Activated T-helper 2 cell treated with anti-CD3 and anti-CD28 coated beads, Interferon-gamma antibody, Interleukin-2, Interleukin-4, amounts not matched to agents 10 μg/mL and 5 μg/mL and 100 μg/mL, durations not matched to agents 14 hours and 24 hours and 36 hours (primary cell): ENCODE measurements at places on chromosomes 6 and 20.
A peak's percentile ranks its signal among the peaks of the same experiment; 100 is the strongest.

DNA sequence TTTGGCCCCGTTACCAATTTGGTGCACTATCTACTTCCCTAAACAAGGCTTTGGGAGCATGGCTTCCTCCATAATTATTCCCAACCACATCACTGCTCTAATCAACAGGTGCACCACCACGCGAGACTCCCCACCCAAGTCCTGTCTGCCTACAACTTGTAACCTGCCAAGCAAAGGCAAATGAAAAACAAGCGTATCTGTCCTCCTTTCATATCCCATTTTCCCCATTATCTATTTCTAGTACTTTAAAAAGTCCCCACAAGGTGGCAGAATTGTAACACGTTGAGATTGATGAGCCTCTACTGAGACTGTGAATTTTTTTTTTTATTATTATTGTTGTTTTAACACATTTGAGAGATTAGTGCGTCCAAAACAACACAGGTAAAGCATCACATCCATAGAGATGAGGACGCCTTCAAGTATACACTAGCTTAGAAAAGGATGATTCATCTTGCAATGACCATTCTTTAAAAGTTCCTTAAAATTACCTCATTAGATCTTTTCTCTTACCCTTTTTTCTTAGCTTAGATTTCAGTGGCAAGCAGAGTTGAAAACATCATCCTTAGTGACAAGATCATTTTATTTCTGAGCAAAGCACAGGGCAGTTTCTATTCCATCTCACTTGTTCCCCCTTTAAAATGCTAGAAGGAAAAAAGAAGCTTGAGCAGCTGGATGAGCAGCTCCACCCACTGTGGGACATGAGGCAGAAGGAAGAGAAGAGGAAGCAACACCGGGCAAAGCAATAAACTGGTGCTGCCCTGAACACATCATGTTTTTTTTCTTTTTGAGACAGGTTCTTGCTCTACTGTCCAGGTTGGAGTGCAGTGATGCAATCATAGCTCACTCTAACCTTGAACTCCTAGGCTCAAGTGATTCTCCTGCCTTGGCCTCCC lies 210.8 kb downstream of the ARHGAP18 start:
- H3K27ac ChIP-seq, result peak overlapping the region; percentile 0
- H3K4me3 ChIP-seq, result peak overlapping the region; percentile 36
- peaks cover 48% of the 10 kb centered on the region for H3K4me1 ChIP-seq

GRCh38 chr6:45163952-45164766 lies 164.0 kb upstream of the RUNX2 start:
- no peak overlapping the region for H3K4me3 ChIP-seq
- no peak for DNase-seq
- H3K27me3 ChIP-seq, result no peaks in the 10 kb centered on the region
- peak overlapping the region; percentile 81 for H3K27ac ChIP-seq

DNA sequence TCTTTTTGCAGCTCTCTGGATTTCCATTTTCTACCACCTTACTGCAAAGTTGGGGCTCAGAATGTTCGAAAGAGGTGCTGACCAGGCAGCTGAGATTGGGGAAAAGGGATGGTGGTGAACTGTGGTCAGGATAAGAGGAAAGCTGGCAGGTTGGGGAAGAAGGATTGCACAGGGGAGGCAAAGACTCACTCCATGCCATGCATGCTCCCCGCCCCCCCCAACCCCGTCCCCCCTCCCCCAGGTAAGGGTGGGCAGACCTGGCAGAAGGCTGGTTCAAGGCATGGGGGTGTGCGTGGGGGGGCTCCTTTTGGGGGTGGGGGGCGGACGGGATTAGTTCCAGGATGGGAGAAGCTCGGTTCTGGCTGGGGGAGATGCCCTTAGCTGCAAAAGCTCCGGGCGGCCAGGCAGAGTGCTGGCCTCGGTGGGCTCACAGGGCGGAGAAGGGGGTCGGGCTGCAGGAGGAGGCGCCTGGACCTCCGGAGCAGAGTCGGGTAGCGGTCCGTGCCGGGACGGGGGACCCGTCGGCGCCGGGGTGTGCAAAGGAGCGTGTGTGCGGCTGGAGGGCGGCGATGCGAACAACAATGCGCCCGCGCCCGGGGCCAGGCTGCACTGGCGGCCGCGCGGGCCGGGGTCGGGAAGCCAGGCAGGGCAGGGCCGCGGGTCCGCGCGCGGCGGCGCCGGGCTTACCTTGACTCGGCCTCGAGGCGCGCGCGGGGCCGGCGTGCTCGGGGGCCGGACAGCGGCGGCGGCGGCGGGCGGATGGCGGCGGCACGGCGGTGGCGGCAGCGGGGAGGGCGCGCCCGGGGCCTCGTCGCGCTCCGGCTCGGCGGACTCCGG lies 880 bp downstream of the ADNP start:
- peaks cover 40% of the 10 kb centered on the region for H3K4me1 ChIP-seq
- H3K36me3 ChIP-seq, result peaks cover 69% of the 10 kb centered on the region
- DNase-seq, result peak; percentile 24
- peak overlapping the region; percentile 94 for H3K4me3 ChIP-seq

- no peaks in the 10 kb centered on the region for H3K36me3 ChIP-seq
- H3K27ac ChIP-seq, result no peak overlapping the region
- H3K4me3 ChIP-seq, result no peak overlapping the region
- H3K4me1 ChIP-seq, result peaks cover 4% of the 10 kb centered on the region
Measured at GRCh38 chr6:157263881-157264397, 59.4 kb downstream of the TMEM242 start.

GRCh38 chr6:115363379-115363778 lies 697.3 kb downstream of the FRK start:
- H3K4me3 ChIP-seq, result no peak overlapping the region
- H3K27ac ChIP-seq, result no peak overlapping the region
- no peak for DNase-seq
- H3K27me3 ChIP-seq, result no peaks in the 10 kb centered on the region
- H3K4me1 ChIP-seq, result no peaks in the 10 kb centered on the region

DNA sequence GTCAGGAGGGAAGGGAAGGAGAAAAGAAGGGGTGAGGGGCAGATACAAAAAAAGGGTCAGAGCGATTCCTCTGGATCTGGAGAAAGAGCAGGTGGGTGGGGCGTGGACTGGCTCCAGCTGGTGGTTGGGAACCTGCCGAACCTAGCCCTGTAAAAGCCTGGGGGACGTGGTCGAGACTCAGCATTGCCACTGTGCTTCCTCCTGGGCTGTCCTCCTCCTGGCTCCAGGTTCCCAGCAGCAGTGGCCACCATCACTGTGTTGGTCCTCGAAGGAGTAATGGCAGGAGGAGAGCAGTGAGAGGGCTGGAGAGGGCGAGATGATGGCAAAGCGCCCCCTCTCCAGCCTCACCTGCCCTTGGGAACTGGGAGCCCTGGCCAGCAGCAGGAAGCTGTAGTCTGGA lies 3.5 kb upstream of the RAET1L start:
- no peak for DNase-seq
- no peak overlapping the region for H3K4me3 ChIP-seq
- H3K27ac ChIP-seq, result no peak overlapping the region

DNA sequence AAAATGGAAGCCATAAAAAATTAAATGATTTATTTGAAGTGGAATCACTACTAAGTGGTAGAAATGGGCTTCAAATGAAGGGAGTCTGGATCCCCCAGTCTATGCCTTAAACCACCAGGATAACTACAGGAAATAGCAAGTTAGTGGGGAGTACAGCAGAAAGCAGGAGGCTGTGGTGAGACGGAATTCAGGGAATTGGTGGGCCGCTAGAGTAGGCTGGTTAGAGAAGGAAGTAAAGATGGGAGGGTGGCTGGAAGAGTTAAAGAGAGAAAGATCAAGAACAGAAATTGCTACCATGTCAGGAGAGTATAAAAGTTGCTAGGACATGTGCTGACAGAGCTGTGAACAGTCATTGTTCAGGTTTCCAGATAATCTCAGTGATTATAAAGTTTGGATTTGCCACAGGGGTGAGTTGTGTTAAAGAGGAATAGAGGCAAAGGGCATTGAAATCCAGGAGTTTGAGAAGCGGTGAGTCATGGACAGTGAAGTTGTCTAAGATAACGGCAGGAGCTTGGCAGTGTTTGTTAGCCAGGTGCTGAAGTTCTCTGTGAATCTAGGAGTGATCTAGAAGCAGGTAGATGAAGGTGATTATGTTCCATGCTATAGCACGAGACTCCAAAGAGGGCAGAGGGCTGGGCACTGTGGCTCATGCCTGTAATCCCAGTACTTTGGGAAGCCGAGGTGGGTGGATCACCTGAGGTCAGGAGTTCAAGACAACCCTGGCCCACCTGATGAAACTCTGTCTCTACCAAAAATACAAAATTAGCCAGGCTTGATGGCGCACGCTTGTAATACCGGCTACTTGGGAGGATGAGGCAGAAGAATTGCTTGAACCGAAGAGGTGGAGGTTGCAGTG lies 13.7 kb upstream of the HINT3 start:
- no peak for DNase-seq
- no peak overlapping the region for H3K4me3 ChIP-seq

- DNase-seq, result no peak
- H3K4me3 ChIP-seq, result no peak overlapping the region
- H3K27ac ChIP-seq, result no peak overlapping the region
- H3K36me3 ChIP-seq, result no peaks in the 10 kb centered on the region
Measured at GRCh38 chr6:19851241-19852089, 14.3 kb downstream of the ID4 start.

DNA sequence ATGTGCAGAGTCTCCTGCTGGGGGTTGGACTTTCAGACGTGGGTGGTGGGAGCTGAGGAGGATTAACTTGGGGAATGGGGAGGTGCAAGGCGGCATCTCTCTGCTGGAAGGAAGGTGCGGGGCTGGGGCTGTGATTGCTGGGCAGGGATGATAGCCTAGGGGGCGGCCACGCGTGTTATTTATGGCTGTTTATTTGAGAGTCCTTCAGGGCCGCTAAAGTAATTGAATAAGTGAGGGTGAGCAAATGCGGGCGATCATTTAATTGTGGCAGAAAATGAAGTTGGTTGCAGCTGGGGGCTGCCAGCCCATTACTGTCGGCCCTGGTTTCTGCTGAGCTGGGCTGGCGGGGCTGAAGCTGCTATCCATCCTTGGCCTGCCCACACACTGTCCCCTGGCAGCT lies 7.5 kb upstream of the IP6K3 start:
- no peak overlapping the region for H3K27ac ChIP-seq
- H3K27me3 ChIP-seq, result no peaks in the 10 kb centered on the region
- H3K4me1 ChIP-seq, result no peaks in the 10 kb centered on the region
- no peak for DNase-seq
- H3K36me3 ChIP-seq, result no peaks in the 10 kb centered on the region

GRCh38 chr20:58492795-58493524 lies 22.2 kb downstream of the APCDD1L start:
- no peaks in the 10 kb centered on the region for H3K4me1 ChIP-seq
- no peak for DNase-seq
- H3K27ac ChIP-seq, result no peak overlapping the region
- no peaks in the 10 kb centered on the region for H3K36me3 ChIP-seq
- H3K4me3 ChIP-seq, result no peak overlapping the region
- H3K27me3 ChIP-seq, result peaks cover 15% of the 10 kb centered on the region

DNA sequence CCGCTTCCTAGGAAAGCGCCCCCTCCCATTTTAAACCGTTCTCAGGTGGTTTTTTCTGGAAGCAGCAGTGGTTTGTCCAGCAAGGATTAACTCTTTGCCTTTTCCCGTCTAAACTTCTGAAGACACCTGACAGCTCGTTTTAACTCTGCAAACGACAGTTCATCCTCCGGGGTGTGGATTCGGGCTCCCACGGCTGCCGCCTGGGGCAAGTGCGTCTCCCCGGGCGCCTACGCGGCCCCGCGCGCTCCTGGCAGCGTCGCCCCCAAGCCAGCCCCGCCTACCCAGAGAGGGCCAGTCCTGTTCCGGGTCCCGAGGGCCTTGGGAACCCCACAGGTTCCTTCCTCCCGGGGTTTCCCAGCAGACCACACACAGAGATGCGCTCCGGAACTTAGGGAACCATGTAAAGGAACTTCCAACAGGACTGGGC lies 54.4 kb downstream of the PRR18 start:
- no peak overlapping the region for H3K27ac ChIP-seq
- H3K36me3 ChIP-seq, result no peaks in the 10 kb centered on the region
- peaks cover 32% of the 10 kb centered on the region for H3K4me1 ChIP-seq
- H3K27me3 ChIP-seq, result peaks cover 40% of the 10 kb centered on the region
- H3K4me3 ChIP-seq, result peak overlapping the region; percentile 37

DNA sequence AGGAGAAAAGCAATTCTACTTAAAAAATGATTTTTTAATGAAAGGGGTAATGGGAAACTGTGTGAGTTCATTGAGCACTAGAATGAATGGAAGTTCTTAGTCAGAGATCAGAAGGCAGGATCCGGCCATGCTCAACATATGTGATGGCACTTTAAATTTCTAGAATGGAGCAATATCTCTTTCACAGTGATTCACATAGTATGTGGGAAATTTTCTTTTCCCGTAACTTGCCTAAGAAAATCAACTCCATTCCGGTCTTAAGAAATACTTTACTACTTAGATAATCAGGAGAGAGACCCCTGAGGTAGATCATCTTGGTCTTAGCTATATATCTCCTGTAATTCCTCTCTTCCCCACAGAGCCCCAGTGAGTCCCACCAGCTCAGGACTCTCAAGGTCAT lies 131.8 kb downstream of the SCML4 start:
- no peak overlapping the region for H3K4me3 ChIP-seq
- H3K4me1 ChIP-seq, result peaks cover 3% of the 10 kb centered on the region
- no peak for DNase-seq
- H3K27ac ChIP-seq, result no peak overlapping the region

DNA sequence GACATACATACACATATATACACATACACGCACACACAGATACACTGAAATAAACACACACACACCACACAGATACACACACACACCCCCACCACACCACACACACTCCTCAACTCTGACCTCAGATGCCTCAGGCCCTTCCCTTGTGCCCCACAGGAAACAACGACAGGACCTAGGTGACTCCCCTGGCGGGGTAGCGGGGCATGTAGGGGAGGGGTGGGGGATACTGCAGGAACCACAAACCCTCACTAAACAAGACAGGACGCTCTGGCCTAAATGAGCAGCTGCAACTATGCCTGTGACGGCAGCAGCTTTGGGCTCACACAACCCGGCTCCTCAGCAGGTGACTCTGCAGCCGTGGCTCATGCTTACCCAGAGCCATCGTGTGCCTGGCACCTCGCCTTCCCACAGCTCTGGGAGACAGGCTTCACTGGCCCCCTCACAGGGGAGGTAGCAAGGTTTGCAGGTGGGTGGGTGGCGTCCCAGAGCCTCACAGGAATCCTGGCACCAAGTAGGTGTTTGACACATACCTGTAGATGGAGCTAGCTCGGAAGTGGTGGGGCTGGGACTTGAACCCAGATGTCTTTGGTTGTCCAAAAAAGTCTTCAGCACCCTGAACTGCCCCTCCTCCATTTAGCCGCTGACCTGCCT lies 100.8 kb downstream of the GRM4 start:
- peaks cover 4% of the 10 kb centered on the region for H3K4me1 ChIP-seq
- no peak for DNase-seq
- peaks cover 1% of the 10 kb centered on the region for H3K27me3 ChIP-seq
- no peak overlapping the region for H3K4me3 ChIP-seq
- no peak overlapping the region for H3K27ac ChIP-seq

DNA sequence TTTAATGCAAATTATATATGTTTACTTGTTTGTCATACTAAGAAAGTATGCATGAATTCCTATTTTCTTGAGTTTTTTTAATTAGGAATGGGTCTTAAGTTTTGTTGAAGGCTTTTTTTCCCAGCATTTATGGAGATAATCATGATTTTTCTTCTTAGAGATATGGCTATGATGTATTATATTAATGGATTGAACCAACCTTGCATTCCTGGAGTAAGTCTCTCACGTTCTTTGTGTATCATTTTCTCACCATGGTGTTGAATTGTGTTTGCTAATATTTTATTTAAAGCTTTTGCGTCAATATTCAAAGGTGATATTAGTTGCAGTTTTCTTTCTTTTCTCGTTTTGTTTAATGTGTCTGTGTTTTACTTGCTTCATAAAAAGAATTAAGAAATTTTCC lies 48.4 kb upstream of the SLC35D3 start:
- H3K4me1 ChIP-seq, result no peaks in the 10 kb centered on the region
- no peak for DNase-seq
- no peaks in the 10 kb centered on the region for H3K27me3 ChIP-seq
- peaks cover 30% of the 10 kb centered on the region for H3K36me3 ChIP-seq
- H3K27ac ChIP-seq, result no peak overlapping the region
